Activated naive CD4-positive, alpha-beta T cell treated with anti-CD3 and anti-CD28 coated beads for 36 hours (primary cell): ENCODE measurements at places on chromosomes 2 and 18. TPM values are rescaled to one million over a fixed set of nuclear protein-coding genes. Genes with fewer than 3 reads are reported as not detected.

DNA sequence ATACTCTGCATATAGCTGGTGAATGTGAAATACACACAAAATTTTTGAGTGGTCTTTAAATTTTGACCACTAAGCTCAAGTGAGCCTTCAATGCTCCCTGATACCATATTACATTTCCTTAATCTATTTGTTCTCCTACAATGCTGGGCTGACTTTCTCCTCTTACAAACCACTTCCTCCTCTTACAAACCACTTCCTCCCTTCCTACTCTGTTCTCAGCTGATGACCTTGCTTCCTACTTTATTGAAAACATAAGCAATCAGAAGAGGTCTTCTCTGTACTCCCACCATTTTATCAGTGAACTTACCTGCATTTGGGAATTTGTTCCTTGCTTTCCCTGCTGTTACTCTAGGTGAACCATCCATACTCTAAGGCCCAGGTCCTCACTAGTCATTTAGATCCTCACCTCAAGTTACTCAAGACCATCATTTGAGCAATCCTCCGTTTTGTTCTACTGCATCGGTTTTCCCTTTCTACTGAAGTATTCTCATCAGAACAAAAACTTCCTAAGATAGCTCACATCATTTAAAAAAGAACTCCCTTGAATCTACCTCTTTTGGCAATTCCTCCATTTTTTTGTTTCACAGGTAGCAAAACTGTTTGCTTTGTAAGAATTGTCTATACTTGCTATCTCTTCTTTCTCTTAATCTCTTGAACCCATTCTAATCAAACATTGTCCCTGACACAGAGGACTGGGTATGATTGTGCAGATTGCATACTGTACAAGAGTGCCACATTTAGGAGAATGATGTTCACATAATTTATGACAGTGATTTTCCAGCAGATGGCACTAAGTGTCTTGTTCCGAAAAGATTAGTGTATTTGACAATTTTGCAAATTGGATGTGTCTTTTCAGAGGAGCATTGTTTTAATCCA is 96.5 kb downstream of the EPB41L5 start:
- no peak for DNase-seq

- DNase-seq = no peak
Measured at GRCh38 chr2:222451224-222451674, 26.9 kb downstream of the SGPP2 start.

- DNase-seq = no peak
Measured at GRCh38 chr2:200161458-200161857, 145.0 kb upstream of the SPATS2L start.

DNA sequence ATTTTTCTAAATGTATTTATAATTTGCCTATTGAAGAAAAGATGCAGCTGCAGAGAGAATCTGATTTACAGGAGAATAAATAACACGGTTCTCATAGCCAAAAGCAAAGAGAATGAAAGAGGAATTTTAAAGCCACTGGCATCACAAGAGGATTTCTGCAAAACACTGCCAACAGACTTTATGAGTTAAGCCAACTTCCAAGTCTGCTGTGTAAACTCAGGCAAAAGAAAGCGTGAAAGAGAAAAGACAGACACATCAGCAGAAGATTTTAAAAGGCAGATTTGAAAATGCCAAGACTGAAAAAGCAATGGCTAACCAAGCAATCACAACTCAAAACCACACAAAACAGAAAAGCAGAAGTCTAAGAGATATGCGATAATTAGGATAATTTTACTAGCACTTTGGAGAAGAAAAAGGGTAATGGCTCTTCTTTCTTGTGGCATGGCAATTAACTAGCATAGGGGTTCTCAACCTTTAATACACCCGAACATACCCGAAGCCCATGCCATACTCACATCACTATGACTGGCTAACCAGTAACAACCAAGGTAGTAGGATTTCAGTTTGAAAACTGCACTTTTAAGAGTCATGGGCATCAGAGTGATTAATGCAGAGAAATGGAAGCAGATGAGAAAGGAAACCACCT is 4.9 kb downstream of the DARS1 start:
- no peak for DNase-seq

DNA sequence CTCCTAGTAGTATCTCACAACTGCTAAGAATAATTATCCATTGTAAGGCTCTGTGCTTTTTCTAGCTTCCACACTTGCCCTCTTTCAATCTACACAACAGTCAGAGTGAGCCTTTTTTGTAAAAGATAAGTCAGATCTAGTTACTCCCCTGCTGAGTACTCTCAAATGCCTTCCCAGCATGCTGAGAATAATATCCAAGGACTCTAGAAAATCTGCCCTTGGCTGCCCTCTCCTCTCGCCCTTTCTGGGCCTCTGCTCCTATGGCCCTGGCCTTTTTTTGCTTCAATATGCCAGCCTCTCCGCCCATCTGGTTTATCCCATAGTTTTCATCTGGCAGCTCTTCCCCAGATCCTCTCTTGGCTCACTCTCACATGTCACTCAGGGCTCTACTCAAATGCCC is 455.9 kb upstream of the UBE2E3 start:
- DNase-seq = no peak

The AQP12B gene
- total RNA-seq = not detected

The RAB11FIP5 gene
- total RNA-seq = 7.4 TPM

The UPP2 gene
- total RNA-seq = not detected

The ARHGAP28 gene
- not detected for total RNA-seq

The C1GALT1C1L gene
- total RNA-seq = not detected

The TLX2 gene
- 0.10 TPM for total RNA-seq
